Kidney capillary endothelial cell (primary cell): ENCODE measurements at places on chromosomes 16 and 17.

DNA sequence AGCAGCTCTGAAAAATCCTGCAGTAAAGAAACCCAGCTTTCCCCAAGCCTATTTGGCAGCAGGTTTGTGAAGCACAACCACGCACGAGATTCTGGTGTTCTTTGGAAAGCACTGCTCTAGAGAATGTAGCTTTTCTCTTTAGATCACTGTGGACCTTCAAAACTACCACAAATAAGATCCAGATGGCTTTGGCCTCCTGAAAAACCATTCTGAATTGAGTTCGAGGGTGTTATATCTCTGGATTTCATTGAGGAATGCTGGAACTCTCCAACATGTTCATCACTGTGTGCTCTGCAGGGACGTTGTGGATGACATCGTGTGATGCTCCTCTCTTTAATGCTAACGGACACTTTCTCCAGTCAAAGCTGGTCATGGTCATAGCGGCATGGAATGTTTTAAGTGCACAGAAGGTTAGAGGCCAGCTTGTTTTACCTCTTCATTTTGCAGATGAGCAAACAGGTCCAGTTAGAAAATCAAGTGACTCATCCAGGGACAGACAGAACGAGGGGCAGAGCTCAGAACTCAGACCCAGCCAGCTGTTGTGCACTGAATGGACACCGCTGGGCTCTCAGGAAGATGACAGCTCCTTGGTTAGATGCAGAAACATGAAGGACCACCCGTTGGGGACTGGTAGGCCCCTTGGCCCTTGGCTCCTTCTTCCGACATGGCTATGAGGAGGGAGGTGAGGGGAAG, 37.2 kb downstream of the CCDC42 start:
- no peak for DNase-seq

- no peak for DNase-seq
Observed at GRCh38 chr17:14320734-14321475, 20.0 kb downstream of the HS3ST3B1 start.

DNA sequence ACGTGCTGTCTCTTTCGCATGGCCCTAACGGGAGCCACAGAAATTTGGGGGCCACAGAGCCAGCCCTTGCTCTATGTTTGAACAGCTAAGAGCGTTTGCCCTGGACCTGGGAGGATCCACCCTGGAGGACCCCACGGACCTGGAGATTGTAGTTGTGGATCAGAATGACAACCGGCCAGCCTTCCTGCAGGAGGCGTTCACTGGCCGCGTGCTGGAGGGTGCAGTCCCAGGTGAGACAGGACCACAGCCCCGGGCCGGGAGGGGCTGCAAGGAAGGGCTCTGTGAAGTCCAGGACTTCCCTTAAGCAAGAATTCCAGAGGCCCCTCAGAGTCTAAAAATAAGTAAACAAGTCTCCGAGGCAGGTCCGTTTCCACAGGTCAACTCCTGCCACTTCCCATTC, 11.9 kb downstream of the CDH15 start:
- DNase-seq, result no peak

- DNase-seq, result no peak
Observed at GRCh38 chr17:29049541-29050145, 6.7 kb downstream of the PIPOX start.

GRCh38 chr16:64051824-64052223, 1070.0 kb downstream of the CDH11 start:
- peak; percentile 10 for DNase-seq

- DNase-seq, result no peak
Observed at GRCh38 chr16:8882041-8882617, at the start of gene LITAFD. Gene LITAFD (plus strand): TSS chr16:8882351. CDS start chr16:8884356, 2,005 bp downstream.

DNA sequence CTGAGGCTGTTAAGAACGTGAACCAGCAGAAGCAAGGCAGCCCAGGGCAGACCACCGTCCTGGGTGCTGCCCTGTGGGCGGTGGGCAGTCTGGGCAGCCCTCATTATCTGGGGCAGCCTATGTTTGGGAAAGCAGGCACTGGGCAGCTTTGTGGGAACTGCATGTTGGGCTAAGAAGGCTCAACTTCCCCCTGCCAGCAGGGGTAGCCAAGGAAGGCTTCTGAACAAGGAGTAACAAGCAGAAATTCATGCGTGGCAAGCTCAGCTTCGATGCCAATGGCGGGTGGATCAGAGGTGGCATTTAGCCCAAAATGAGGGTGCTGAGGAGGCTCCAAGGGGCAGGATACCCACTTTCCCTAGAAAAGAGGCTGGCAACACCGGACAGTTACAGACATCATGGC, 42.7 kb upstream of the METRNL start:
- DNase-seq, result no peak

- DNase-seq, result peak; percentile 60
Observed at GRCh38 chr16:12228602-12229499, 252.3 kb downstream of the SNX29 start.
